Natural killer cell treated with Interleukin-12 subunit alpha and Interleukin-12 subunit beta and Interleukin-15 and Interleukin-18, amount 100 ng/mL, for 72 hours (primary cell): ENCODE measurements at places on chromosomes 2 and 18.

GRCh38 chr18:5500158-5500939 is 43.4 kb downstream of the EPB41L3 start:
- DNase-seq, result no peak

- no peak for DNase-seq
These were observed 45.6 kb upstream of the ANKRD44 start for GRCh38 chr2:197356136-197356535.

DNA sequence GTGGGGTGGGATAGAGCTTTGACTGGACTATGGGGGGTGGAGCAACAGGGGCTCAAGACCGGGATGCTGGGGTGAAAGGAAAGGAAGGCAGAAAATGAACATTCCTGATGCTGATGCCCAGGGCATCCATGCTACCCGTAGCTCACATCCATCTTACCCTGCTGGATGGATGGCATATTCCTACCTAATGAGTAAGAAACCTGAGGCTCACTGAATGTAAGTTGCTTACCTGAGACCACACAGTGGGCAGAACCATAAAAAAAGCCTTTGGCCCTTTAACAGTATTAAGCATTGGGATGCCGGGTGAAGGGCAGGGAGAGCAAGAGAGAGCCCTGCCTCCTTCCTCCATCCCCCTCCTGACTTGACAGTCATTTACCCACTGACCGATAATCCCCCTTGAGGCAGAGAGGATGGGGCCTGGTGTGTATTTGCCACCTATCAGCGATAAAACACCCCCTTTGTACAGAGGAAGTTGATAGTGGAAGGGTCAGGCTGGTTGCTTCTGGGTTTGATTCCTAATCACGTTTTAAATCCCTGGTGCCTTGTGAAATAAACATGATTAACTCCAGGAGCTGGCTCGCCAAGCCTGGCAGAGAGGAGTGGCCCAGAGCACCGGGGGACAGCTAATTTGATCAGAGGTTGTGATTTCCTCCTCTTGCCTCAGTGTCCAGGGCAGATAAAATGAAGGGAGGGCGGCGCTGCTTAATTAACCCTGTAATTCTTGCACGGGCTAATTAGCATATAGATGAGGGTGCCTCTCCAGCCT is 105.9 kb upstream of the HS6ST1 start:
- DNase-seq, result peak; percentile 52

DNA sequence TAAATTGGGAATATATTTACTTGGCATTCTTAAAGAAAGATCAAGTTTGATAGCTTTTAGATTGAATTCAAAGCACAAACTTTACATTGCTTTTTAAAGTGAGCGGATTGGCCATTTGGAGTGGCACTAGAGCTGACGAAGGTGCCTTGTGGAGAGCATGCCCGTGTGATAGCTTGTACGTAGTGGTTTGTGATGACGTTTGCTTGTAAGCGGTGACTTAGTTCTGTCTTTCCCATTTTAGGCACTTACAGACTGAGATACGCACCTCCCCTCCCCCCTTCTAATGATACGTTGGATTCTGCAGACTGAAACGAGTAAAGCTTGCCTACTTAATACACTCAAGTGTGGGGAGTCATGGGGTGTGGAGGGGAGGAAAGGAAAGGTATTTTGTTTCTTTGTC is 53.4 kb downstream of the ZCCHC2 start:
- DNase-seq, result no peak

- DNase-seq, result no peak
These were observed 25.5 kb upstream of the GNAL start for GRCh38 chr18:11663439-11664029.

DNA sequence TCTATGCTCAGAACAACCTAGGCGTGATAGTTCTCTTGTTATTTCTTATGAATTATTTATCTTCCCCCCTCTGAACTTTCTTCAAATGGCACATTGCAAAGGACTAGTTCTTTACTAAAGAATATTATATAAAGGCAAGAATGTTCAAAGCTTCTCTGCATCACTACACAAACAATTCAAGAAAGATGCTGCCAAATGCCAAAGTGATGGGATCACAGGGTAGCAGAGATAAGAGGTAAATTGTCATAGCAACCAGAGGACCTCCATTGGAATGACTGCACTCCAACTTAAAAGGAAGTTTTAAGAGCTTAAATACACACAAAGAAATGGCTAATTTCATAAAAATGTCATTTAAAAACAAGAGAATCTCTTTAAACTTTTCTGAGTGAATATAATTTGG is 72.8 kb downstream of the AQP4 start:
- no peak for DNase-seq

DNA sequence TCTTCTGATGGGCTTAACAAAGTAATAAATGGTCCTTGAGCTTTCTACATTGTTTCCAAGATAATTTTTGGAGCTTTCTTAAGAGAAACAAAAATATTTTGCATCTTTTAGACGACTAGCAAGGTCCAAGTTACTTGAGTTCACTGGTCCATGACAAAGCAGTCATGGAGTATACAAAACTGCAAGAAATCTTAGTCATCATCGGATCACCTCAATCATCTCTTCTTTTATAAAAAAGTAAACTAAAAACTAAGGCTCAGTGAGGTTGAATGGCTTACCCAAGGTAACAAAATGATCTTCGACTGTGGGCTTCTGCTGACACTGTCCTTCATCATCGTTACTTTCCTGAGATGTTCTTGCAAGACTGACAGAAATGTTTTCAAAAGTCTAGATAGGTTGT is 11.9 kb downstream of the FIGN start:
- no peak for DNase-seq

DNA sequence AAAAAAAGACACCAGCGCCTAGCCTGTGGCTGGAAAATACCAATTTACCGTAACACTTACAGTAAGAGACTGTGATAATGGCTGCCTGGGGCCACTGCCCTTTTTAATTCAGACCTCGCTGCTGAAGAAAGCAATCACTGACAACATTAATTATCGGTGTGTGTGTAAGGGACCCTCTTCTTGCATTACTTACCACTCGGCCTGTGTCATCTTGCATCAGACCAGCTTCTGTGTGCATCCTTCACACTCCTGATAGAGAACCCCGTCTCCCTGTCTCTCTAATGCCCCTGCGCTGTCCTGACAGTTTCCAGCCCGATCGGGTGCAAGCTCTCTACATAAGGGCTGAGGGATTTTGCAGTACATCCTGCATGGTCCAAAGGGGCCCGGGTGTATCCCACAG is 124.4 kb downstream of the ZNF516 start:
- DNase-seq, result no peak

GRCh38 chr2:240919161-240919781 is 13.1 kb downstream of the CROCC2 start:
- DNase-seq, result peak; percentile 56

DNA sequence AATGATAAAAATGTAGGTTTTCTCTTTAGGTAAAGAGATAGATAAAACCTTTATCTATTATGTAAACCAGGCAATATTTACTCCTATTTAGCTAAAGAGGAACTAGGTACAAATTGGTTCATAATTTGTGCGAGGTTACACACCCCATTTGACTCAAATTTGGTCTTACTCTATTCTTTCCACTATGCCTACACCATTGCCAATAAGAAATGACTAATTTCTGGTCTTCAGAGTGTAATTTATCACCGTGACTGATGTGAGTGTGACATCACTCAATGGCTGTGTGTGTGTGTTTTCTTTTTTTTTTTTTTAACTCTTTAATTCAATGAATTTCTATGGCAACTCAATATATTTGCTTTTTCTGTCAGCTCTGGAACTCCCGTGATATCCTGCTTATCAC is 955.8 kb downstream of the TDRD15 start:
- no peak for DNase-seq

GRCh38 chr2:236973343-236973980 is 112.2 kb upstream of the COPS8 start:
- DNase-seq, result no peak

DNA sequence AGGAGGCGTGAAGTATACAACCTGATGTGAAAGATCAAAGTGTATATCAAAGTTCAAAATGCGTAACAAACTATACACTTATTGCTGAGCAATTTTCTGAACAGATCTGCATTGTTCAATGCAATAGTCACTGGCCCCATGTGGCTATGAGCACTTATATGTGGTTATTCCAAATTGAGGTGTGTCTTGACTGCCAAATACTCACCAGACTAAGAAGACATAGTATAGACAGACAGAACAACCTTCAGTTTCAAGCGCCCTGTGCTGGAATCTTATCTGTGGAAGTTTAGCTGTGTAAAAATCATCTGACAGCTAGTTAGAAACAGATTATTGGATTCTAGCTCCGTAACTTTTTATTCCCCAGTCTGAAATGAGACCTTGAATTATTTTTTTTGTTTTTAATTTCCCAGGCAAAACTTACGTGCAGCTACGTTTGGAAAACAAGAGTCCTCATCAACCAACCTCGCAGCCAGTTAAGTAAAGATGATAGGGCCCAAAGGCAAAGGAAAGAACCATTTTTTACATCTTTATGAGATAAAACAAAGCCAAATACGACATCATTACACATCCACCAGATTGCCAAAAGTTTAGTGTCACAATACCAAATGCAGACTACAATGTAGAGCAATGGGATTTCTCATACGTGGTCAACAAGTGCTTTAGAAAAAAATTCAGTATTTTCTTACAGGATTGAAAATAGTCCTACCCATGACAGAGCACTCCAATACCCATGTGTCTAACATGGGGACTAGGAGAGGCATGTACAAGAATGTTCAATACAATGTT is 37.2 kb downstream of the MBOAT2 start:
- DNase-seq, result no peak

DNA sequence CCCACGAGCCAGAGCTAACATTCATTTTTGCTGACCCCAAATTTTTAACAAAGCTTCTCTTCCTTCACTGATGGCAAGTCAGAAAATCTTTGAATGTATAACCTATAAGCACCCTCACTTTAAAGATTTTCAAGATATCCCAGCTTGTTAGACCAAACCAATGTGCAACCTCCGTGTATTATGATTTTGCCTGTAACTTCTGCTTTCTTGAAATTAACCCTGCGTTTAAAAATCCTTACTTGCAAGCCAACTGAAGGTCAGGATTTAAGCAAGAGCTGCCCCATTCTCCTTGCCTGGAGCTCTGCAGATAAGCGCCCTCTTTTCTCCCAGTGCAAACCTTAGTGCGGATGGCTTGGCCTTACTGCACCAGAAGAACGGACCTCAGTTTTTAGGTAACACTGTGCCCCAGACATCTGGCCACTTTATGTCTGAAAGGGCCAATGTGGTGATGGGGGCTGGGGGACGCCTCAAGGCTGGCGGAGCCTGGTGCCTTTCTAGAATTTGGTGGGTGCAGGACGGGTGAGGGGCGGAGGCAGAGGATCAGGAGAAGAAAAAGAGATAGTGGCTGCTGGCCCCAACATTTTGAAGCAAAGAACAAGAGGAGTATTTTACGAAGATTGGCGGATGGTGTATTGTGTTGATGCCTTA is 805 bp upstream of the TNFRSF11A start:
- DNase-seq, result no peak

DNA sequence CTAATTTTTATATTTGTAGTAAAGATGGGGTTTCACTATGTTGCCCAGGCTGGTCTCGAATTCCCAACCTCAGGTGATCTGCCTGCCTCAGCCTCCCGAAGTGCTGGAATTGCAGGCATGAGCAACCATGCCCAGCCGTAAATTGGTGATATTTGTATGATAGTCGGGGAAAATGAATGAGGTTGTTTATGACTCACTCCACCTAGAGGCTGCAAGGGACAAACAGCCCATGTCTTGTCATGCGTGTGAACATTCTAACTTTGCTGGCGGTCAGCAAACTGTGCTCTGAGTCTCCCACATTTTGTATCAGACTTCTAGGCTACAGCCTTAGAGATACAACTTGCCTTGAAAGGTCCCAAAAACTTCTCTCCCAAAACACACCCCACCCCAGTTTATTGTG is 133.5 kb upstream of the DTNA start:
- DNase-seq, result no peak

GRCh38 chr2:43851011-43851980 is 12.5 kb downstream of the ABCG8 start:
- no peak for DNase-seq

DNA sequence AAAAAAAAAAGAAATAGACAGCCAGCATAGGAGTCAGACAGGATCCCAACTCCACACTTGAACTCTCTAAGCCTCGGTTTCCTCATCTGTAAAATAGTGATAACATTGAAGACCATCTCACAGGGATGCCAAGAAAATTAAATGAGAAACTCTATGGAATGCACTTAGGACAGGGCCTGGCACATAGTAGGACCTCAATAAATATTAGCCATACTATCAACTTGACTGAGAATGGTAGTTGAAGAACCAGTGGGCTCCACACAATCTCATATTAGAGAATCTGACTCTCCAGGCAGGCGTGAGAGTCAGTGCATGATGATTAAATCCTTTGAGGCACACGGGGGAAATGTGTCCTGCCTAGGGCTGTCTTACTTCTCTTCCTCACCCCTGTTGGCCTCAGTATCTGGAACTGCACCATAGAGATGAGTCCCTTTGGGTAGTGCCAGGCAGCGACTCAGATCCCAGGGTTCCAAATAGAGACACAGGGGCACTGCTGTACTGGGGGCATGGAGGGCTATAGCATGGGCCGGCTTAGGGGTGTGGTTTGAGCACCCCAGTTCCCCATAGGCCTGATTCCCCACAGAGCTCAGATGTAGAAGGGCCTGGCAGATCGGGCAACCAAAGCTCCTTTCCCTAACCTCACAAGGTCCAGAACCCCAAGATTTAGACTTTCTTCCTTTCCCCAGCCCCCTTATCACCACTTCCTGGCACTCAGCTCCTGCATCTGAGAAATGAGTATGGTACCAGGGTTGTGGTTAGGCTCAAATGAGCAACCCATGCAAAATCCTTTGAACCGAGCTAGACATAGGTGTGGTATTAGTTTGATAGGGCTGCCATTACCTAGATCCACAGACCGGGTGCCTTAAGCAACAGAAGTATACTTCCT is 51.3 kb upstream of the CAB39 start:
- peak; percentile 84 for DNase-seq

DNA sequence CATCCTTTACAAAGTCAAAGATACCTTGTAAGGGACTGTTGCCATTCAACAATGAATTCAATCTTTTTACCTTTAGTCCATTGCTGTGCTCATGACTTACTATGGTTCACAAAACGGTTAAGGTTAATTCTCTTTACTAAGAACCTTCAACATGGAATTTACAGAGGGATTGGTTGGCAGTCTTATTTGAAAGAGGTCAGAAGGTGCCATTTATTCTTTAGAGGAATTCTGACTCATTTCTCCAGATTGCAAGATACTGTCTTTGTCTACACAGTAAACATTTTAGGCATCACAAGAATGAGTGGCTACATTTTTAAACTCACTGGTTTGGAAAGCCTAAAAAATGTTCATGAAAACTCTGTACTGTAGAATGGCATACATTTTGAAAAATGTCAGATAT is 17.4 kb downstream of the KCNH7 start:
- no peak for DNase-seq

- DNase-seq, result no peak
These were observed 525.4 kb downstream of the KCNJ3 start for GRCh38 chr2:155223781-155224406.

- no peak for DNase-seq
These were observed 8.2 kb downstream of the WDR54 start for GRCh38 chr2:74429487-74430451.

DNA sequence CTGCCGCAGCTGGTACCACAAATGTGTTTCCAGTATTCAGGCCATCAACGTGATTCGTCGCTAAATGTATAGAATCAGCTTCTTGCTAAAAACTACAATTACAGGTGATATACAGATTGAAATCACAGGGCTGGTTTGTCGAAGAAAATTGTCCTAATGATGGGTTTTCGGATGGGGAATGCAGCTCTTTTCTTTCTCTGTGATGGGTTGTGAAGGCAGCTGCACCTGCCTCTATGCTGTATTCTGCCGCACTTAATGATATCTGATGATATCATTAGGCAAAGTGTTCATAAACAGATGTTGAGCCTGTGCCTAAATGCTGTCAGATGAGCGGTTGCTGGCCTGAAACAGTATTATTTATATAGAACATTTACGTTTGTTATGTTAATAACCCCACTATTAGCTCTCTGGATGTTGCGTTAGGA is 218.1 kb downstream of the ARHGAP15 start:
- no peak for DNase-seq
